ENCODE measurements at places on chromosomes 16 and 17. TPM values are rescaled to one million over a fixed set of nuclear protein-coding genes. Genes with fewer than 3 reads are reported as not detected.

DNA sequence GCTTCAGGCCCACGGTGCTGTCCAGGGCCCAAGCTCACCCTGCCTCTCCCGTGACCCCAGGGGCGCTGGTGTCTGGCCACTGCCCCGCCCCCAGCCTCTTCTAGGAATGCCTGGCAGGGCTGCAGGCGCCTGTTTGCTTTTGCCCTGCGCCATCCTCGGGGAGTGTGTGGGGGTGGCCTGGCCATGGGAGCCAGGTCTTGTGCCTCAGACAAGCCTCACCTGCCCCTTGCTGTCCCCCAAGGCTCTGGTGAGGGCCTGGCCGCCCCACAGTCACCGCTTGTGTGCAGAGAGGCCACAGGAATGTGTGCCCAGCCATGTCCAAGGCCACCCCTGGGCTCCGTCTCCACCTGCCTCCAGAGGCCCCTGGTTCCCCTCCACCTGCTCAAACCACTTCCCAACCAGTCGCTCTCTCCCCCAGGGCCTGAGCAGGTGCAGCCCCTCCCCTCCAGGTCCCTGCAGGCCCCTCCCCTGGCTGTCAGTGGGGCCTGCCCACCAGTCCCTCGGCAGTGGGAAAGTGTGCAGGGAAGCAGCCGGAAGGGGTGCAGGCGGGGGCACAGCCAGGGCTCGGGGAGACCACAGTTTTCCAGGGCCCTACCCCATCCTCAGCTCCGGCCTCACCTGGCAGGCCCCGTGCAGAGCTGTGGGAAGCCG is 841 bp upstream of the IGFALS start:
- DNase-seq: no peak
- H3K27me3 ChIP-seq: no peaks in the 10 kb centered on the region
- no peaks in the 10 kb centered on the region for H3K36me3 ChIP-seq
- no peak overlapping the region for H3K27ac ChIP-seq
- H3K4me1 ChIP-seq: no peaks in the 10 kb centered on the region
- no peak overlapping the region for H3K4me3 ChIP-seq

DNA sequence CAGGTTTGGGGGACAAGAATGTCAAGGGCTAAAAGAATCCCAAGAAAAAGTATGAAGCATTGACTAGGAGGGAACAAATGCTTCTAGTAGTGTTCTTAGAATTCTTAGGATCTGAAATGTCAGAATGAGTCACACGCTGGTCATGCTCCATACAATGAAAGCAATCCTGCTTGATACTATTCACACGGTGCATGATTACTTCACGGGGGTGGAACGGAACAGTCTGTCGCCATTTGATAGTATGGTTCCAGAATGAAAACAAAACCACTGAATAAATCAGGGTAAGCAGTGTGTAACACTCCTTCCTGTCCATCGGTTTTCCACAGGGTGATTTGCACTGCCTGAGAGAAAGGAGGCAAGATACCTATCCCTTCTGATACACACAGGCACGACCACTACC is 22.9 kb upstream of the YWHAE start:
- H3K4me3 ChIP-seq: no peak overlapping the region
- DNase-seq: no peak
- H3K27ac ChIP-seq: no peak overlapping the region
- no peaks in the 10 kb centered on the region for H3K36me3 ChIP-seq

- peak overlapping the region; percentile 82 for H3K27ac ChIP-seq
- H3K27me3 ChIP-seq: no peaks in the 10 kb centered on the region
- H3K4me1 ChIP-seq: no peaks in the 10 kb centered on the region
- H3K4me3 ChIP-seq: peak overlapping the region; percentile 76
Measured at GRCh38 chr16:3149193-3149530, 14.3 kb downstream of the ZNF213 start.

DNA sequence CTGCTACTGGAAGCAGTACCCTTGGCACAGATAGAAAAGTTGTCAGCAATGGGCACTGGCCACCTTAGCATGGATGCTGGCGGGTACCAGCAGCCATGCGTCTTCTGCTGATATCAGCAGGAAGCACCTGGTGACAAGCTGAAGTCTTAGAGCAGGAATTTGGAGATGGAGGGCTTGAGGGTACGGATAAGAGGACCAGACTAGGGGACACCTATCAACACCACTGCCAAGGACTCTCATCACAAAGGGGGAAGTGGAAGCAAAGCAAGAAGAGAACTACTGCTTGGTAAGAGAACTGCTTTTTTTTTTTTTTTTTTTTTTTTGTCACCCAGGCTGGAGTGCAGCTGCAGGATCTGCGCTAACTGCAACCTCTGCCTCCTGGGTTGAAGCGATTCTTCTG is 35.4 kb upstream of the LYRM9 start:
- DNase-seq: no peak
- H3K4me3 ChIP-seq: no peak overlapping the region
- H3K4me1 ChIP-seq: no peaks in the 10 kb centered on the region
- H3K27me3 ChIP-seq: no peaks in the 10 kb centered on the region
- H3K27ac ChIP-seq: no peak overlapping the region

Gene NPB
- not detected for total RNA-seq

All from breast epithelium (tissue), 4 donors.